ENCODE measurements at places on chromosomes 6 and 20.

- peak; percentile 42 for DNase-seq
Observed at GRCh38 chr20:330233-331149, 5.1 kb downstream of the SOX12 start.

- DNase-seq, result no peak
Observed at GRCh38 chr20:39829661-39830060, 859.4 kb downstream of the MAFB start.

DNA sequence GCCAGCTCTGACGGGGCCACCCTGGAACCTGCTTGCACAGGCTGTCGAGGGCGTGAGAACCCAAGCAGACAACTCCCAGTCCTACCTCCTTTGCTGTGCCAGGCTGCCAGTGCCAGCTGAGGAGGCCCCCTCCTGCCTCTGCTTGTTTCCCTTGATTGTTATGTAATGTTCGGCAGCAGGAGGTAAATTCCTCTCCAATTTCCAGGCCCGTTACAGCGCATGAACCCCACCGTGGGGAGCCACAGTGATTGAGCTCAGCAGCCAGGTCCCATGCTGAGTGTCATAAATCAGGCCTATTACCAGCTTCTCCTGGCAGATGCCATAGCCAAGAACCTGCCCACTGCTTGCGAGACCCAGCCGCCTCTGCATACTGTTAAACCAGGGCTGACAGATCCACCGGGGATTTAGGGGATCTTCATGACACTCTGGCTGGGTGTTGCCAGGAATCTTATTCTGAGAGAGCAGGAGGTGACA lies 320.5 kb downstream of the DHX35 start:
- no peak for DNase-seq

GRCh38 chr6:167863897-167864296 lies 37.2 kb downstream of the AFDN start:
- DNase-seq, result no peak

GRCh38 chr6:26743157-26743821 lies 83.7 kb upstream of the ZNF322 start:
- no peak for DNase-seq

DNA sequence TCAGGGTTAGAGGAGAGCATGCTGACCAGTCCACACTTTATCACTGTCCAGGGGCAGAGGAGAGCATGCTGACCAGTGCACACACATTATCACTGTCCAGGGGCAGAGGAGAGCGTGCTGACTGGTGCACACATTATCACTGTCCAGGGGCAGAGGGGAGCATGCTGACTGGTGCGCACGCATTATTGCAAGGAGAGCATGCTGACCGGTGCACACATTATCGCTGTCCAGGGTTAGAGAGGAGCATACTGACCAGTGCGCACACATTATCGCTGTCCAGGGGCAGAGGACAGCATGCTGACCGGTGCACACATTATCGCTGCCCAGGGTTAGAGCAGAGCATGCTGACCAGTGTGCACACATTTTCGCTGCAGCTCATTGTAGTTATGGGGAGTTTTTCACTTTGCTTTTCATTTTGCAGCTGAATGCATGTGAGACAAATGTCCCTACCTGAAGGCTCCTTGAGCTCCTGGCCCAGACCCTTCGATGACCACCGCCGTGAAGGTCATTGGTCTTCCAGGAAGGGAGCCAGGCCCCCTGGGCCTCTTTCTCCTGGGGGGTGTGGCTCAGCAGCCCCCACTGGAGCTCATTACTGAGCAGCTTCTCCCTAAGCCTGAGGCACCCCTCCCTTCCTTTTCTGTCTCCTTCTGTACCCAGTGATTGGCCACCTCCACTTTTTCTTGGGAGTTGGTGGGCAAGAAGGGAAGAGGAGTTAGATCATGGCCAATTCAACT lies 178.8 kb upstream of the AFDN start:
- no peak for DNase-seq

- no peak for DNase-seq
Observed at GRCh38 chr6:109059571-109060021, 35.0 kb downstream of the SESN1 start.

DNA sequence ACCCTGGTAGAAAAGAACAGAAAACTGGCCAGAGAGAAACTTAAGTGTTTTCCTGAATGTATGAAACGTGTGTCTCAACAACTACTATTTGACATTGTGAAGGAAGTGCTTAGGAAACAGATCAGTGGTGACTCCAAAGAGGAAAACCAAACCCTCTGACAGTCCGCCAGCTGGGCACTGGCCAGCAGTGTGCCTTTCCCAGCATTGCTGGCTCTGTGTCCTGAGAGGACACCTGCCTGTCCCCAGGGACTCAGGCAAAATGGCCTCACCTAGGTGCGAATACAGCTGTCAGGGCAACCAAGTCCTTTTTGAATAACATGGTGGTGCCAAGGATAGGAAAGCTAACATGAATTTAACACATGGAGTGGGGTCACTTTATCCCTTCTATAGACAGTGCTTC lies 72.5 kb downstream of the NDUFAF5 start:
- no peak for DNase-seq

DNA sequence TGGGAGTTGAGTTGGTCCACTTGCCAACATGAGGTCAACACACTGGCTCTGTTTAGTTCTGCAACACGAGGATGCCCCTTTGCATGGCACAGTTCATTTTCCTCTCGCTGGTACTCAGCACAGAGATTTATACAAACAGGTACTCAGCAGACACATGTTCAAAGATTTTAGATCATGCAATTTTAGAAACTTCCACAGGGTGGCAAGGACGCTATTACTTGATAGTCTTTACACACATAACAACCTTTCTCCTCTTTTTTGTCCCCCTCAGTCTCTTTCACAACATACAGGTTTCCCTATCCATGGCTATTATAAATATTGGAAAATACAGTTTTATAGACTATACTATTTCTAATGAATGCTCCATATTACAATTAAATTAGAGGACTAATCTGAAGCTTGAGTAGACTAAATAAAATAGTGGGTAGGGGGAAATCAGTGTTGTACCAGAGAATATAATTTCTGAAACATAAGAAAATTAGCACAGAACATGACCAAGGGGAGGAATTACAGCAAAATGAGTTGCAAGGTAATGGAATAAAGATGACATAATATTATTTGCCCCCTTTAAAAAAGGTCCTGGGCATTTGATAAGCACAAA lies 331.8 kb upstream of the BTBD3 start:
- DNase-seq, result no peak

DNA sequence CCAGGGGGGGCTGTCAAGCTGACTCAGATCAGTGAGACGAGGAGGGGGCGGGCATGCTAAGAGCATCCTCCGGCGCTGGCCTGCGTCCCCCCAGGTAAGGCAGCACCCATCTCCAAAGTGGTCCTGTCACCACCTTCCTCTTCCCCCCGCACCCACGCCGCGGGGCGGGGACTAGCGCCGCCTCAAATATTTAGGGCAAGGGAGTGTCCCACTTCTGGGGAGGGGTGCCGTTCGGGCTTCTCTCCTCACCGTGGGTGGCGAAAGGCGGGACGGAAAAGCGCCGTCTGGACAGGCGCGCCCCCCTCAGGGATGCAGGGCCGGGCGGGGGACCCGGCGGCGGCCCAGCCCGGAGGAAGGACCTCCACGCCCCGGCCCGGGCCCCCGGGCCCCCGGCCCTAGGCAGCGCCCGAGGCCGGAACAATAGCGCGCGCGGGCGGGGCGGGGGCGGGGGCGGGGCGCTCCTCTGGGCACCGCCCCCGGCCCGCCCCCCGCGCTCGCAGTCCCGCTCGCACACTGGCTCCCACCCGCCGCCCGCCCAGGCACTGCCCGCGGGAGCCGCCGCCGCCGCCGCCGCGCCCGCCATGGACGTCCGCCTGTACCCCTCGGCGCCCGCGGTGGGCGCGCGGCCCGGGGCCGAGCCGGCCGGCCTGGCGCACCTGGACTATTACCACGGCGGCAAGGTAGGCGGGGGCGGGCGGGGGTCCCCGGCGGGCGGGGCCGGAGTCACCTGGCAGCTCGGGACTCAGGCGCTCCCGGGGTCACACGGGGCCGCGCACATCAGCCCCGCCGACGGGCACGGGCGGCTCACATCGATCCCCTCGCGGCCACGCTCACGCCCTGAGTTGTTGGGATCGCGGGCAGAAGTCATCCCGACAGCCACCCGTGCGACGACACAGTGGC lies at the start of gene TOX2:
Gene TOX2 (plus strand): TSS at position 542 of the 900 bp plus-strand sequence. CDS start 40 bp downstream, at position 582.
- DNase-seq, result no peak

DNA sequence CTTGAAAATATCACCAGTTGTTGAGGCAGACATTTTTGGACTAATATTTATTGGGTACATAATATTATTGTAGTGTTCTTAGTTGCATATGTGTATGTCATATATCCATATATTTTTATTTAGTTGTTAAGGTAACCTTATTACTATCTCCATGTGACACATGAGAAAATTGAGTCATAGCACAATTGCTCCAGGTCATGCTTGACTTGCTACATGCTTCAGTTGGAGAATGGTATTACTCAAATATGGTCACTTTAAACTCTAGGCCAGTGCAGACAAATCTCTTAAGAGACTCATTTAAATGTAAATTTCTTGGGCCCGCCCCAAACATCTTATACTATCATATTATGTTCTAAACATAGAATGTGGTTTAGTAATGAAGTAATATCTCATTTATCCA lies 246.1 kb downstream of the RIMS1 start:
- no peak for DNase-seq

Data from stimulated activated CD4-positive, alpha-beta T cell treated with anti-CD3 and anti-CD28 coated beads, Interleukin-4, amount 100 ng/mL, for 48 hours (primary cell).